ENCODE measurements at places on chromosomes 4 and X.
A peak's percentile ranks its signal among the peaks of the same experiment; 100 is the strongest.

DNA sequence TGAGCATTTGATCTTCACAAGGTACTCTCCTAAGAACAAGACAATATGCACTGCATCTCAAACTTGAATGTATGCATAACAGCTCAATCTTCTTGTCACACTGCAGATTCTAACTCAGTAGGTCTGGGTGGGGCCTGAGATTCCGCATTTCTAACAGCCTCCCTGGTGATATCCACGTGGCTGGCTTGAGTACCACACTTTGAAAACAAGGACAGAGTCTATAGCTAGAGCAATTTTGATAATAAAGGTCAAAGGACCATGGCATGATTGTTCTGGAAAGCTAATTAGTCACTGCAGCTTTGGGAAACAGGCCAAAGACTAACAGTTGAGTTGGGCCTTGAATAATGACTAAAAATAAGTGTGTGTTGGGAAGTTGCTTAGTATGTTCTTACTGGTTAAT is 213.3 kb downstream of the GBA3 start:
- DNase-seq = no peak

DNA sequence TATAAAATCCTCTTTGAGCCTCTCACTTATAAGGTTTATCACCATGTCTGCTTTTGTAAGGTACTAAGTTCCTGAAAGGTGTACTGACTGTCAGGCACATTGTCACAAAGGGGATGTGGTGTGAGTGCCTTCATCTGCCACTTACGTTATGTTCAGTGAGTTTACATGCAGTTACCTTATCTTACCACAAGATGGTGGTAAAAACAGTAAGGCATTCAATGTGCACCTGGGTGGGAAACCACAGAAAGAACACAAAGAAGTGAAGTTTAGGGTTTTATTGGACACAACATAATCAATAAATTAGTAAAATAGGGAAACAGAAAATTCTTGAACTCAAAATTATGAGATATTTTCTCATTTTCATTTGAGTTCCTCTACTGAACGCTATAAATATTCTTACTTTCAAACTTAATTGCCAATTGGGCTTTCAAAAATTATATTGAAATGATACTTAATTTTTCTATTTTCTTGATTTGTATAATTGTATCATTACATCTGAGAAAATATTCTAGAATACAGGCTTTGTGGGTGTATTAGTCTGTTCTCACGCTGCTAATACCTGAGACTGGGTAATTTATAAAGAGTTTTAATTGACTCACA is 650.8 kb downstream of the PCDH7 start:
- peak; percentile 54 for DNase-seq

- no peak for DNase-seq
Observed at GRCh38 chrX:38985375-38985774, 184.1 kb downstream of the MID1IP1 start.

DNA sequence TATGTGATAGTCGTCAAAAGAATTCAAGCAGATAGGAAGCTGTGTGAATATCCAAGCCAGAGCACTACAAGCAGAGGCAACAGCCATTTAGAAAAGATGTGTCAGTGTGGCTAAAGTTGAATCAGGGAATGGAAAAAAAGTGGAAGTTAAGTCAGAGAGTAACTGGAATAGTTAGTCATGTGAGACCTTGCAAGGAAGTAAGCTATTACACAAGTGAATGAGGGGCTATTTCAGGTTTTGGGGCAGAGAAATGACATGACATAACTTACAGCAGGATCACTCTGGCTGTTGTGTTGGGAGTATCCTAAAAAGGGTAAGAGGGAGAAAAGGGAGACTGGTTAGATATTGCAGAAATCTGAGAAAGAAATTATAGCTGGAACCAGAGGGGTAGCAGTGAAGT is 236.6 kb upstream of the PCDH18 start:
- DNase-seq = no peak

GRCh38 chr4:24662056-24662455 is 77.7 kb upstream of the DHX15 start:
- DNase-seq = peak; percentile 57

GRCh38 chr4:22179124-22179874 is 230.7 kb upstream of the KCNIP4 start:
- DNase-seq = no peak

- no peak for DNase-seq
Observed at GRCh38 chr4:151573945-151574344, 165.0 kb downstream of the FHIP1A start.

GRCh38 chrX:122940199-122940598 is 243.9 kb upstream of the GRIA3 start:
- no peak for DNase-seq

DNA sequence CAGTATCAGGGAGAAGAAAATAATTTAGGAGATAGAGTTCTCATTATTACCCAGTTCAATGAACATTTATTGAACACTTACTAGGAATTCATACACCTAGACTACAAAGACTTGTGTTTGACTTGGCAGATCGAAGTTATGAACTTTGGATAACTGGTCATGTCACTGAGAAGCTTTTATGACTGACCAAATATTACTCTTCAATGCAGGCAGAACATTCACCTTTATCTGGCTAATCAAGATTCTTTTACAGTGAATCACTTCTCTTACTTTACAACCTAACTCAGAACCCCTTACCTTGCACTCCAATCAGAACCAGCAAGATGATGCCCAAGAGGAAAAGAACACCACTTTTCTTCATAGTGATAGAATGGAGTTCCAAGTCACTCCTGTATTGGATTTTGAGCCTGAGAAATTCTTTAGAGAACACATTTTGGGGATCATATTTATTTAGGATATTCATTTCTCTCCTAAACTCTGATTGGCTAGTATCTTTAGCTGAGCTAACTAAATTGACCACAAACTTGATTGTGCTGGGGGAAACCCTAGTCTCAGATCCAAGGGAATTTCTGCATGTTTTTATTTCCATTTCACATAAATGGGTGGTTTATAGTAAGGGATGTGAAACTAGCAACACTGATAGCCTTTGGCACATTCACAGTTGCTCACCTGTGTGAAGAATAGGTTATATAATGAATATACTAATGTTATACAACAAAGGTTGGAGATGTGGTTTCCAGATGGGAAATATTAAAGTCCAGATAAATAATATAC is at the start of gene CXCL9:
TSS of gene CXCL9 (minus strand) at position 421 of the 774 bp plus-strand sequence. CDS start at position 361, 60 bp downstream.
- no peak for DNase-seq

DNA sequence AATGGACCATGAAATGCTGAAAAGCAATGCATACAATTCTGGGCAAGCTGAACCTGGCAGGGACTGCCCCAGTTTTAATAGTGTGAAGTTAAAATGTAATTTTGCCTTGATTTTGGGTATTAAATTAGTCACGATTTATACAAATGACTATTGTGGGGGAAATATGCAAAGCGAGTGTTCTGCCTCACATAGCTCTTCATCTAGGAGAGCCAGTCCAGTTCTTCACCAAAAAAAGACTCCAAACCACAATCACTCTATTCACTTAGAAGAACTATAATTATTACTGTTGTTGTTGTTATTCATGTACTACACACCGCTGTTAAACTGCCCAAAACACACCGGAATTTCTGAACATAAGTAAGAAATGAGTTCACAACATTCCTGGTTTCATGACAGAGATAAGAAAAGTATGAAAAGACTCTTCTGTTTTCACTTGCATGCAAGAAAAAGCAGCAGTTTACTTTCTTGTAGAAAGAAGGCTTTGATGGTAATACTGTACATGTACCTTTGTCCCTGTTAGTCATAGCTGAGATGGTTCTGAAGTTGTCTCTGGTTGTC is 101.9 kb downstream of the QRFPR start:
- DNase-seq = no peak

GRCh38 chr4:79255793-79256192 is 70.1 kb downstream of the NAA11 start:
- DNase-seq = no peak

DNA sequence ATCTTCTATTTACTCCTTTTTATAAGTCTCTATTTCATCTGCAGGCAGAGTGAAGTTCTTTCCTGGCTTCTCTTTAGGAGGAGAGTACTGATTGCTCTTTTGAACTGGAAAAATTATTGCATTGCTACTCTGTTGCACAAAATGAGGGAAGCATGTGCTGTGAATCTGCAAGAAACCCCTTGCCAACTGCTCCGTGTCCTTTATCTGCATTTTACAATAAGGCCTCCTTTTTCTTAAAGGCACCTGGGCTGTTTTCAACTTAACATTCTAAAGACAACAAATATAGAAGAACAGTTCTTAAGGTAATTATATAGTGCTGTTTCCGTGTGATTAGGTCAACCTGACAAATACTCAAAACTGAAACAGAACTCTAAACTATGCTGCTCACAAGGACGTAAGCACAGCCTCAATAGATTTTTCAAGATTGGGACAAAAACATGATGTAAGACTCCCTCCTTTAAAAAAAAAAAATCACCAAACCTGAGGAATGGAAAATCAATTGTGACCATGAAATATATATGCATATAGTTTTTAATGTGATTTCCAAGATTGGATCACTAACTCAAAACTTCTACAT is 716.6 kb upstream of the INTU start:
- no peak for DNase-seq

DNA sequence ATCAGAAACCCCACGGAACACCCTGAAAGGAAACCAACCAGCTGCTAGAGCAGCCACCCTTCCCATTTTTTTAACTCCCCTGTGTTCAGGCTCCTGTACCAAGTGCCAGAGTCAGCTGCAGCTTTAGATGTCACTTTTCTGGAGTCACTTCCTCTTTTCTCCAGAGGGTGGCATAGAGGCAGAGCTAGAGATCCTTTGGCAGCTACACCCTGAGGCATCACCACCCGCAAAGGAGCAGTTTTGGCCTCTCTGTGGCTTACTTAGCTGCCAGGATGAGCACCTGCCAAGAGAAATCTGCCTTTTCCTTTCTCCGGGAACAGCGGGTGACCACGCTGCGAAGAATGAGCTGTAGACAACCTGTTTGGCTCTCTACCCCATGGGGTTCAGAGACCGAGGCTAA is 58.0 kb upstream of the CHRDL1 start:
- DNase-seq = no peak

DNA sequence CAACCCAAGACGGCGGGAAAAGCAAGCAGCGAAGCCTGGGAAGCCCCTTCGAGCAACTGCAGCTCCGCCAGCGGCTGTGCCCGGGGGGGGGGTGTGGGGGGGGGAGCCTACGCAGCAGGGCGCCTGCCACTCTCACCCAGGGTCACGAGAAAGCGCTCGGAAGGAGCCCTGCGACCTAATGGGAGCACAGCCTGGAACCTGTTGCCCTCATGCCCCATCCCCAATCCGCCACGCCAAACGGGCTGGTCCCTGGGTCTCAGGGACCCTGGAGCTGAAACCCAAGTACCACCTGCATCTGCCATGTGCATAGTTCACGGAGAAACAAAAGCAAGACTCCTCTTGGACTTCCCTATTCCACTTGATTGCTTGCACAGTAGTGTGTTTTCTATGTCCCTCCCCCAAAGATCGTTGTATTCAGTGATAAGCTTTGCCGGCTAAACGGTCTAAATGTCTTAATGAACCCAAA is 359 bp upstream of the GAB3 start:
- no peak for DNase-seq

- DNase-seq = no peak
Observed at GRCh38 chrX:65635378-65635777, 32.1 kb upstream of the MSN start.

DNA sequence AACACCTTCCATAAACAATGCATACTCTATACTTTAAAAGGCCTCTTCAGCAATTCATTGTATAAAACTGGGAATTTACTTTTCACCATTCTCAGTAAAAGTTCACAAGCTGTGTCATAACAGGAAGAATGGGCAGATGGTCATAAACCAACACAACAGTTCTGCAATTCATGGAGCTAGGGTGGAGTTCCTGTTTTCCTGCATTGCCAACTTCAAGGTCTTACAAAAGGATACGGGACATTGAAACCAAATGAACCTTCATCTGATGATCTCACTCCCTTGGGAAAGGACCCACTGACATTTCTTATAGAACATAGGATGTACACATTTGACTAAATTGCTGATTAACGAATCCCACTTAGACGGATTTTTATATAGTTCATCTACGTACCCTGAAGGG is 4.1 kb downstream of the KDR start:
- DNase-seq = no peak

DNA sequence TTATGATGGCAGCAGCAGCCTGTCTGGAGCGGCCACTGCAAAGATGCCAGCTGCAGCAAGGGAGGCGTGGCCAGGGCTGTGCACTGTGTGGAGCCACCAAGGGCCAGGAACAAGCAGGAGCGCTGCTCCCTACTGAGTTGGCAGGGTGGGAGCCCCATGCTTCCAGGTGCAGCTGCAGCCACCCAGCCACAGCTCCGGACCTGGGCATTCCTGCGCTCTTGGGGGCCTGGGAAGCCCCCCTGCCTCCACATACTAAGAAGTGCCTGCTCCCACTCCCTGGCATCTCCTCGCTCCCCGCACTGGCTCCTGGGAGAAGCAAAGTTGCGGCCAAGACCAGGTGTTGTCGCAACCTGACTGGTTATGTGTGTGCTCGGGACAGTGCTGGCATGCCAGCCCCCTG is 619.8 kb downstream of the DMD start:
- no peak for DNase-seq

- no peak for DNase-seq
Observed at GRCh38 chr4:117893207-117893606, 141.1 kb upstream of the NDST3 start.

DNA sequence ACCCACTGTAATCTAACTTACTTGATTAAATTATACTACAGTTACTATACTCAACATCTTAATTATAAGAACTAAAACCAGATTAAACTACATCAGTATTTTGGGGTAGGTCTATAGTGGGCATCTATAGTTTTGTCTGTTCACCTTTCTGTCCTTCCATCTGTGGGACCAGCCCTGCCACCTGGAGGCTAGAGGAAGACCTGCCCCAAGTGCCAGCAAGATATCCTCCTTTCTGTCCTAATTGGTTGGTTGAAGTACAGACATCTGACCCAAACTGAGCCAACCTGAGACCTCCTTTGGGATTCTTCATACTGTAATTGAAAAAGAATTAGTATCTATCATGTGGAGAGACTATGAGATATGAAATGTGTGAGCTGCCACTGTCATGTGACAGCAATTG is 172.2 kb upstream of the TLL1 start:
- no peak for DNase-seq

- no peak for DNase-seq
Observed at GRCh38 chrX:49844611-49845010, 15.5 kb downstream of the PAGE4 start.

DNA sequence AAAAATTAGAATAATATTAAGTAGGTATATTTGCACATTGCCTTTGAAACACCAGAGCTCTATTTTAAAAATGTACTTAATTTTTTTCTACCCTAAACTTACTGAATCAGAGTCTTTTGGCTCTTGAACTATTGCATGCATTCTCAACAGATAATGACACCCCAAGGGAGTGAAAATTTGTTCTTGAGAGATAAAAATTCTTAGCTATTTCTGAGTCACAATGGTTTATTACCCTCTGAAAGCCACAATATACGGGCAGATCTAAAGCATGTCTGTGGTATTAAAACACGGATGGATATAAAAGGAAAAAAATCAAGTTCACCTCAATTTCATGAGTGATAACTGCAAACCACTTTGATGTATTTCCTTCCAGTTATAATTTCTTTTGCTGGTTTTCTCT is 636.3 kb upstream of the FTHL17 start:
- DNase-seq = no peak
